ENCODE measurements at places on chromosomes 1 and 21.

DNA sequence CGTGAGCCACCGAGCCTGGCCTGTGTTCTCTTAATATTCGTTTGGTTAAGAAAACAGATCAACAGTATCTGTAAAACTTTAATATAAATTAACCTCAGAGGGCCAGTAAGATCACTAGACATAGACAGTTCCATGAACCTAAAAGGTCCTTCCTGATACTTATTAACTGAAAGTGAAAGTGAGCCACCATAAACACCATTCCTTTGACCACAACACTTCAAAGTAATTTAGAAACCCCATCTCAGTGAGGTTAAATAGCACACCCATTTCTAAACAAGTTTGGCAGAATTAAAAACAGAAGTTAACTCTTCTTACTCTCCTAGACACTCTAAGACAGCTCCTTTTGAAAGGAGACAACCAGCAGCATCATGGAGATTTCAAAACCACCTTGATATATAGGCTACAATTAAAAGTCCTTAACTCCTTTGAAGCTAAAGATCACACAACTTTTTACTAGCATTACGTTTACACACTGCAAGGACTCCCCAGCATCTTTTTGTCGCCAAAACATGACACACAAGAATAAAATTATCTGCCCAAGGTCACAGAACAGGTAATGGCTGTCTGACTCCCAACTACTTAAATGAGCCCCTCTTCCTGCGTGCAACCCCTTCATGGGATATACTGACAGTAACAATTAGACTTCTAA, 2.2 kb downstream of the RNF19B start:
- no peak for DNase-seq

- no peak for DNase-seq
These were observed 185.4 kb downstream of the LYPLAL1 start for GRCh38 chr1:219359126-219359525.

- peak; percentile 22 for DNase-seq
These were observed 6.9 kb upstream of the NOS1AP start for GRCh38 chr1:162062542-162063015.

DNA sequence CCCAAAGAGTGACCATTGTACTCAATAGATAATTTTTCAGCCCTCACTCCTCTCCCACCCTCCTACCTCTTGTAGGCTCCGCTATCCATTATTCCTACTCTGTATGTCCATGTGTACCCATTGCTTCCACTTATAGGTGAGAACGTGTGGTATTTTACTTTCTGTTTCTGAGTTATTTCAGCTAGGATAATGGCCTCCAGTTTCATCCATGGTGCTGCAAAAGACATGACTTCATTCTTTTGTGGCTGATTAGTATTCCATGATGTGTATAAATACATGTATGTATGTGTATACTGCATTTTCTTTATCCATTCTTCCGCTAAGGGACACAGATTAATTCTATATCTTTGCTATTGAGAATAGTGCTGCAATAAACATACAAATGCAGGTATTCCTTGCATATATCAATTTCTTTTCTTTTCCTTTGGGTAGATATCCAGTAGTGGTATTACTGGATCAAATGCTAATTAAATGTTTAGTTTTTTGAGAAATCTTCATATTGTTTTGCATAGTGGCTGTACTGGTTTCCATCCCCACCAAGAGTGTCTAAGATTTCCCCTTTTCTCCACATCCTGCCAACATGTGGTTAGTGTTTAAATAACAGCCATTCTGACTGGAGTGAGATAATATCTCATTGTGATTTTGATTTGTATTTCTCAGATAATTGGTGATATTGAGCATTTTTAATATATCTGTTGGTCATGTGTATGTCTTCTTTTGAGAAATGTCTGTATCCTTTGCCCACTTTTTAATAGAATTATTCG, 4.9 kb downstream of the LY9 start:
- no peak for DNase-seq

GRCh38 chr1:27574871-27575831, 28.8 kb downstream of the AHDC1 start:
- DNase-seq: peak; percentile 86

Data from left cardiac atrium (tissue), 4 donors.